ENCODE measurements at places on chromosomes 11 and 22.

DNA sequence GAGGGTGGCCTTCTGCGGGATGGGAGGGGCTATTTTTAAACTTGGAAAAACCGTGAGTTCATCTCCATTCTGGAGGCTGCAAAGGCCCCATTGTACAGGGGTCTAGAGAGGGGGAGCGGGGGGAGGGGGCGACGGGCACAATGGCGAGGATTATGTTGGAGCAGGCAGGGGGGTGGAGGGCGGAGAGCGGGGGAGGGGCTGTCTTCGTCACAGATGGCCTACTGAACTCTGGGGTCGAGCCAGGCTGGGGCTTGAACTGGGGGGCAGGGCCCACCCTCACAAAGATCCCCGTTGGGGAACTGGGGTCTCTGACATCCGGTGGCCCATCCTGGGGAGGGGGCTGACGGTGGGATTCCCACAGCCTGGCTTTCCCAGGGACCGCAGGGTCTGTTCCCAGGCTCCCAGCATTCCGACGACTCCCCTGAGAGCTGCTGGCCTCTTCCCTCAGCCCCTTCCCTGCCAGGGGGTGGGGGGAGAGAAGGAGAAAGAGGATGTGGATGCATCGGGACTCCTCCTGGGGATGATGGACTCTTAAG is 3.4 kb upstream of the MCAM start:
- DNase-seq, result no peak

DNA sequence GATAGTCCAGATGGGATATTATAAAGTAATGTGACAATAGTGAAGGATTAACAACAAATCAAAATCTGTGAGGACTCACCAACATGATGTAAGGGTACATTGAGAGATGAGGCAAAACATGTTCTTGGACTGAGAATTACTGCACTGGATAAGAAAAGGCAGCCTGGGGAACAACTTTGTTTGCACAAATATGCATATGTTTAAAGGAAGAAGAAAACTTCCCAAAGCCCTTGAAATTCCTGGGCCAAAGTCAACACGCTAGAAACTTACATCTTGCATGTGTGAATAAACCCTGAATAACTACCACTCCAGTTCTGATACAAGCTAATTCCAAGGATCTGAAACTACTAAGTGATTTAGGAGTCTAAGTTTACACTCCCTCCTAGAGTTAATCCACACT is 1.1 kb downstream of the OR52A5 start:
- DNase-seq, result no peak

- no peak for DNase-seq
Observed at GRCh38 chr22:42970029-42970428, 44.9 kb downstream of the PACSIN2 start.

GRCh38 chr11:1130276-1131032 is 27.3 kb upstream of the MUC5AC start:
- DNase-seq, result no peak

- DNase-seq, result no peak
Observed at GRCh38 chr11:59573216-59573615, 42.4 kb downstream of the OSBP start.

GRCh38 chr11:12800032-12800671 is 125.9 kb downstream of the TEAD1 start:
- DNase-seq, result no peak

- DNase-seq, result no peak
Observed at GRCh38 chr11:114102993-114103896, 43.7 kb downstream of the ZBTB16 start.

GRCh38 chr11:48033918-48034341 is 53.6 kb downstream of the PTPRJ start:
- no peak for DNase-seq
